ELR (cell line): ENCODE measurements at places on chromosomes 6 and 20.

GRCh38 chr20:58467572-58468527 is 47.3 kb downstream of the APCDD1L start:
- no peak for DNase-seq

DNA sequence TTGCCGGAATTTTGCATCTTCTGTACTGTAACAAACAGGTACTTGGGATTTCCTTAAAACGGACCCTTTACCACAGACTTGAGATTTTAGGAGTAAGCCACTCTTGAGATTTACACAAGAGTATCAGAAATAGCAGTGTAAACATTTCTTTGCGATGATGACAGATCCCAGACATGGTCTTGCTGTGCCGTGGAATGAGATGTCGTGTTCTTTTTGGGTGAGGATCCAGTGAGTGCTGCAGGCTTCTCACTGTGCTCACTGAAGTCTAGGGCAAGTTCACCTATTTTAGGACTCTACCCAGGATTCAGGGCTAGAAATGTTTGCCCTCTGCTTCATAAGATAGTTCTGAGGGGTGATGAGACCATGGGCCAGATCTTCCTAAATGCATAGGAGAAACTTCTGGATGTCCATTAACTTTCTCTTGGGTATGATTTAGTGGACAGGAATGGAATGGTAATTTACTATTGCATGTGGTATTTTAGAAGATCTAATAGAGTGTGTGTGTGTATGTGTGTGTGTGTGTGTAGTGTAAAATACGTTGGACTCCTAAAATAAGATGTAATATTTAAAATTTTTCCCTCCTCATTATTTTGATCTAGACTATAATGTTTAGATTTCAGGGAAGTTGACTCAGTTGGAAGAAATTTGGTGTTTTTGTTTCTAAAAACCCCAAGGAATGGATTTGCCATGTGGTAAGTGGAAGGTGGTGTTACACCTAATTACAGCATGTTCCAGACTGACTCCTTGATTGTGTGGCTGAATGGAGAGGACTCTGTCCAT is 8.5 kb downstream of the LRRC1 start:
- peak; percentile 40 for DNase-seq

GRCh38 chr6:16343593-16343992 is 105.2 kb downstream of the GMPR start:
- DNase-seq: no peak

GRCh38 chr6:149513915-149514314 is 29.1 kb upstream of the ZC3H12D start:
- no peak for DNase-seq

DNA sequence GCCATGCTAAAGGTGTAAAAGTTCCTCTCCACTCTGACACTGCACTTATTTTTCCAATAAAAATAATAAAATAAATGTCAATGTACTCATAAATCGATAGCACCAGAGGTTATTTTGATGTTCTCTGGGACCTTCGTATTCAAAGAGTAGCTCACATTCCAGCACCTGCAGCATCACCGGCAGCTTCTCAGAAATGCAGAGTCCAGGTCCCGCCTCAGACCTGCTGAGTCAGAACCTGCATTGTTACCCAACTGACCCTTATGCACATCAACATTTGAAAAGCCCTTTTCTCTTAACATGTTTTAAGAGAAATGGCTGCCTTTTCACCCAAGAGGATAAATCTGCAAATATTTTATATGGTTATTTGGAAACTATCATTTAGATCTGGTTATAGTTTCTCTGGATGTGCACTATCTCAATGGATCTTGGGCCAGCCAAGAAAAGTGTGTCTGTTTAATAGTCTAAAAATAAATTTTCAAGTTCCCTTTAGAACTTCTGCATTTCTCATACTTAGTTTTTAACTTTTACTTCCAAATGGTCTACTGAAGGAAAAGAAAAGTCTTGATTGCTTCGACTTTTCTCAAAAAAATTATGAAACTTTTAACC is 216.2 kb upstream of the PRDM1 start:
- no peak for DNase-seq

DNA sequence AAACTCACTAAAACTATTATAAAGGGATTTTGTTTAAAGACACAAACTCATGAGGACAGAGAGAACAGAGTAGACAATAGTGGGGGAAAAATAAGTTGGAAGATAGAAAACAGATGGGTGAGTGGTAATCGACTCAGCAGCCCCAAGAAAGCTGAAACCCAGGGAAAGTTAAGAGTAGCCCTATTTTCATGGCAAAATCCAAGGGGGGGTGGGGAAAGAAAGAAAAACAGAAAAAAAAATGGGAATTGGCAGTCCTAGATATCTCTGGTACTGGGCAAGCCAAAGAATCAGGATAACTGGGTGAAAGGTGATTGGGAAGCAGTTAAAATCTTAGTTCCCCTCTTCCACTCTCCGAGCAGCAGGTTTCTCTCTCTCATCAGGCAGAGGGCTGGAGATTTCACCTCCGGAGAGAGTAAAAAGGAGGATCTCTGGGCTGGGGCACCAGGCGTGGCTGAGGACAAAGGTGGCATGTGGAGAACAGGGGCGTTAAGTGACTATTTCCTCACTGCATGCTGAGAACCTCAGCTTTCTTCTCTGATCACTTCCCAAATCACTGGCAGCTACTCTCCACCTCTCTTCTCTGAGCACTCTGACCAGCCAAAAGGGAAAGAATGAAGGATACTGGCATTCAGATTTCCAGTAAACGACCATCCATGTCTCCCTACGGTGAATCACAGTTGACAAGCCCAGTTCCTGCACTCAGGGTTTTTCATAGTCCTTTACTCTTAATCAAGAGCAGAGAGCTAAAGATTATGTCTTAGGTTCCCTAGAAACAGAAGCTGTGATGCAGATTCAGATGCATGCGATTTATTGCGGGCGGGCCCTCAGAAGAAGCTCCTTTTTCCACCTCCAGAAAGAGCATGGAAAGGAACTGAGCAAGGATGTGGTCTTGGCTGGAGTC is 7.3 kb upstream of the RNF24 start:
- DNase-seq: no peak

GRCh38 chr20:62771396-62772102 is 24.7 kb upstream of the MRGBP start:
- DNase-seq: no peak

GRCh38 chr20:34511891-34512265 is 4.3 kb upstream of the DYNLRB1 start:
- DNase-seq: no peak

- DNase-seq: no peak
These were observed 3.4 kb downstream of the HSPA1L start for GRCh38 chr6:31811645-31812044.

- no peak for DNase-seq
These were observed 44.1 kb downstream of the DTNBP1 start for GRCh38 chr6:15618685-15619084.

DNA sequence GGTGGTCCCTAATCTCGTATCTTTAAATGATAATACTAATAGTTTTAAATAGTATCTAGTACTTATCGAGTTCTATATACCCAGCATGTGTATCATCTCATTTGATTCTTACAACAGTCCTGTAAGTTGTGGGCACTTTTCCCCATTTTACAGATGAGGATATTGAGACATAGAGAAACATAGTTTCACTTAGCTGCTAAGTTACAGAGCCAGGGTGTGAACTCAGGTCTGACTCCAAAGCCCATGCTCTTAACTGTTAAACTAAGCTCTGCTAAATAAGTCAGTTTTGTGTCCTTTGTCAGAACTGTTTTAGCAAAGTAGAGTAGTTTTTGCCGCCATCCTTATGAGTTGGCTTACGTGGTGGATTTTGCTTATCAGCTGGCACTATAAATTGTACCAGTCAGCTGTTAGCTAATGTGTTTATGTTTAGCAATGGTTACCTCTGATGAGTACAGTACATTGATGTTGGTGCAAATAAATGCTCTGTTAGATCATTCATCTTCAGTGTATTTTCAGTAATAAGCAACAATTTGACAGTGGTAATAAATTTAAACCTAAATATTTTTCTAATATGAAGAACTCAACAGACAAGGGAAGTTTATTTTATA is 12.1 kb downstream of the OGFRL1 start:
- DNase-seq: no peak

DNA sequence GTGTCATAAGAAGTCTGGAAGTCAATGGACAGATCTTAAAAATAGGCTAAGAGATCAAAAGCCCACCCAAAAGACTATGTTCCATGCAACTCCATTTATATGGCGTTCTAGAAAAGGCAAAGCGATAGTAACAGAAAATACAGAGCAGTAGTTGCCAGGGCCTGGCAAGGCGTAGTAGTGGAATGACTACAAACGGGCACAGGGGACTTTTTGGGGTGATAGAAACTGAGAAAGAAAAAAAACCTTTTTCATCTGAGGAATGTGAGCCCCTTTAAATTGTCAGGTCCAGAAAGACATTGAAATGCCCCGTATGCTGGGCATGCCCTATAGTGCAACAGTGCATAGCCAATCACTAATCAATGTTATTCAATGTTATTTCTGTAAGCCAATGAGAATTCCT is 47.2 kb upstream of the FAM50B start:
- no peak for DNase-seq

DNA sequence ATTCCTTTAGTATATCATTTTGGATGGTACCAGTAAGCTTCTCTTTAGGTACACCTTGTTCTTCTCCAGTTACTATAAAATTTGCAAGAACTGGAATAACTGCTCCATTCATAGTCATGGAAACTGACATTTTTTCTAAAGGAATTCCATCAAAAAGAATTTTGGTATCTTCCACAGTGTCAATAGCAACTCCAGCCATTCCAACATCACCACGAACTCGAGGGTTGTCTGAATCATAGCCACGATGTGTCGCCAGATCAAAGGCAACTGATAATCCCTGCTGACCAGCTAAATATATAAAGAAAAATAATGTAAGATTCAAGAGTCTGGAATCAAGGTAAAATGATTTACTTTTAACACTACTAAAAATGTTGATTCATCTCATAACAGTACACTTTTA is 5.3 kb downstream of the MMUT start:
- peak; percentile 34 for DNase-seq

GRCh38 chr20:6882561-6883291 is 115.2 kb downstream of the BMP2 start:
- no peak for DNase-seq
